ENCODE measurements at places on chromosomes 16 and 17.

DNA sequence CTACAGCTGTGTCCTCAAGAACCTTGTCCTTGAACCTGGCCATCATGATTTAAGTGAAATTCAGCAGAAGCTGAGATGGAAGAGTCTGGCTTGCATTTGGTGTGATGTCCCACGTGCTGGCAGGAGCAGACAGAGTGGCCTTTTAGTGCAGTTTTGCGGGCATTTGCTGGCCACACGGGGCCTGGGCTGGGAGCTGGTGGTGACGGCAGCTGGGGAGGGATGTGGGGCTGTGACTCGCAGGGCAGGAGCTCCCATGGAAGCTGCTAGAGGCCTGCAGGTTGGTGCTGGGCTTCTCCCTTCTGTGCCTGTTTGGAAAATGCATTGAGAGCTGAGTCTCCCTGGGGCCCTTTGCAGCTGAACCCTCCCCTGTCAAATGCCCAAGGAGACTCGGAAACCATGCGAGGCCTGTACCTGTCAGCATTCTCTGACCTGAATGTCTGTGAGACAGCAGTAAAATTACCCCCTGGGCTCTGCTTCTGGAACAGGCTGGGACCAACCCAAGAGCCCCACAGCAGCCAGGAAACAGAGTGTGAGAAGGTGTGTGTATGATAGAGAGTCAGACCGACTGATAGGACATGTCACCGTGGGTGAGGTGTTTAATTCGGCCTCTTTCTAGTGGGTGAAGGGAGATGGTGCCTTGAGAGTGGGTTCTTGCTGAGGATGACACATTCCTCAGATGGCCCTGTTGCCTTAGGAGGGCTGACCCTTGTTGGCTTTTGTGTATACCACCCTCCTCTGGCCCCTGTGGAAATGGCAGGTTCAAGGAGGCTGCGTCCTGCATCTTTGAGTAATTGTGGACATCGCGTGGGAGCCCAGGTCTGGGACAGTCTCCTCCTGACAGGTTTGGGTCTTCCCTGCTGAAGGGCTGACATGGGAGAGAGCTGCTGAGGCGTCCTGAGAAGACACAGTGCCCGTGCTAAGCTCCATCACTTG is 145.5 kb downstream of the MSI2 start:
- no peak overlapping the region for H3K4me3 ChIP-seq
- DNase-seq, result peak; percentile 68
- H3K27ac ChIP-seq, result no peak overlapping the region
- H3K4me1 ChIP-seq, result peaks cover 3% of the 10 kb centered on the region
- H3K27me3 ChIP-seq, result no peaks in the 10 kb centered on the region

GRCh38 chr17:48730240-48730550 is 1.6 kb upstream of the HOXB13 start:
- peaks cover 99% of the 10 kb centered on the region for H3K27me3 ChIP-seq
- DNase-seq, result no peak
- H3K36me3 ChIP-seq, result no peaks in the 10 kb centered on the region
- no peaks in the 10 kb centered on the region for H3K4me1 ChIP-seq
- H3K27ac ChIP-seq, result no peak overlapping the region

- no peak overlapping the region for H3K4me3 ChIP-seq
- H3K27me3 ChIP-seq, result no peaks in the 10 kb centered on the region
- H3K36me3 ChIP-seq, result no peaks in the 10 kb centered on the region
- H3K27ac ChIP-seq, result no peak overlapping the region
- no peaks in the 10 kb centered on the region for H3K4me1 ChIP-seq
Measured at GRCh38 chr16:20938426-20938825, 37.9 kb downstream of the LYRM1 start.

- no peaks in the 10 kb centered on the region for H3K4me1 ChIP-seq
- no peak overlapping the region for H3K4me3 ChIP-seq
- H3K27me3 ChIP-seq, result no peaks in the 10 kb centered on the region
- H3K27ac ChIP-seq, result no peak overlapping the region
Measured at GRCh38 chr17:77254951-77255825, 114.4 kb downstream of the SEC14L1 start.

DNA sequence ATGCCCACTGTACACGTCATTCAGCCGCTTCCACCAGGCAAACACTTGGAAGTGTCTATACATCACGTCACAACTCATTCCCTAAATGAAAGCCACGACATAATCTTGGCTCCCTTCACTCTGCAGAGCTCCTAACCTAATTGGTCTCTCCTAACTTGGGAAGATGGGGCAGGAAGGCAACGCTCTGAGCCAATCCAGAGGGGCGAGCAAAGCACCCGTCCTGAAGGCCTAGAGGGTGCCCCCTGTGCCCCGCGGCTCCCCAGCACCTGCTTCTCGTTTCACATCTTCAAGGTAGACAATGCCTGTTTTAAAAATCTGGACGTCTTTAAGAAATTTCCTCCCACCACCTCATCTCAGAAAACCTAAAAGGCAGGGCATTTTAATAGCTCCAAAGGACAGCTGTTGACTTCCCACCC is 1.0 kb downstream of the CSNK2A2 start:
- no peak for DNase-seq
- no peaks in the 10 kb centered on the region for H3K4me1 ChIP-seq
- H3K27ac ChIP-seq, result no peak overlapping the region
- peak overlapping the region; percentile 87 for H3K4me3 ChIP-seq

GRCh38 chr17:81120149-81120484 is 45.2 kb upstream of the PVALEF start:
- DNase-seq, result no peak
- H3K27me3 ChIP-seq, result no peaks in the 10 kb centered on the region
- H3K27ac ChIP-seq, result no peak overlapping the region
- no peak overlapping the region for H3K4me3 ChIP-seq
- H3K36me3 ChIP-seq, result no peaks in the 10 kb centered on the region

- peaks cover 10% of the 10 kb centered on the region for H3K4me1 ChIP-seq
- no peak for DNase-seq
Measured at GRCh38 chr16:82629441-82630027, 2.8 kb downstream of the CDH13 start.

- no peak overlapping the region for H3K4me3 ChIP-seq
- peaks cover 3% of the 10 kb centered on the region for H3K4me1 ChIP-seq
- H3K27ac ChIP-seq, result no peak overlapping the region
- no peaks in the 10 kb centered on the region for H3K36me3 ChIP-seq
Measured at GRCh38 chr17:21278450-21279197, 5.9 kb upstream of the MAP2K3 start.

- no peak overlapping the region for H3K4me3 ChIP-seq
- H3K27me3 ChIP-seq, result no peaks in the 10 kb centered on the region
- H3K4me1 ChIP-seq, result no peaks in the 10 kb centered on the region
- no peaks in the 10 kb centered on the region for H3K36me3 ChIP-seq
- H3K27ac ChIP-seq, result no peak overlapping the region
- DNase-seq, result peak; percentile 94
Measured at GRCh38 chr17:81328978-81329926, 34.1 kb upstream of the SLC38A10 start.

- no peak for DNase-seq
- peak overlapping the region; percentile 89 for H3K4me3 ChIP-seq
- no peak overlapping the region for H3K27ac ChIP-seq
- H3K4me1 ChIP-seq, result no peaks in the 10 kb centered on the region
- peaks cover 31% of the 10 kb centered on the region for H3K36me3 ChIP-seq
Measured at GRCh38 chr17:55420067-55420775, 1.4 kb downstream of the MMD start.

DNA sequence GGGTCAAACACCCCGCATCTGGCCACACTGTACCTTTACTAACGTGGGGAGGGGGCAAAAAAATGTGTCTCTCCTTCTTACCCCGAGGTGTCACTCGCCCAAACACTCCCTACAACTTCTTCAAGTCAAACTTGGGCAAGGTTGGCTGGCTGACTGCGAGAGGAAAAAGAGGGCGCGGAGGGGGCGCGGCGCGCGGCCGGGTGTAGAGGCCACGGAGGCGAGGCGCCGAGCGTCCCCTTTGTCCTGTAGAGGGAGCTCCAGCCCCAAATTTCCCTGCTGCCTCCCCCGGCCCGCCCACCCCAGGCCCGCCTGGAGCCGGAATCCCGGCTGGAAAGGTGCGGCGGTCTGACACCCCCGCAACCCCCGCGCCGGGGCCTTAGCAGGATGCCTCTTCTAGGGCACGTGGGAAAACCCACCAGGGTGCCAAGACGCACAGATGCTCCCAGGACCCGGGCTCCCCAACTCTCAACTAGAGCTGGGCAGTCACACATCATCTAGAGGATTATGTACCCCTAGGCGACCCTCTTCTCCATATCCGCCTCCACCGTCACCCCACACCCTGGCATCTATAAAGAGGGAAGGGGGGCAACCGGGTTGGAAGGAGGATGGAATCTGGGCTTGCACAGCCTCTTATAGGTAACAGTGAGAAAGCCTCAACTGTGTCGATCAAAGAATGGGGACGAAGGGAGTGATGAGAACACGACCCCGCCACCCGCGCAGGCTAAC is 4.2 kb downstream of the IRX3 start:
- peak; percentile 63 for DNase-seq
- H3K27me3 ChIP-seq, result peaks cover 53% of the 10 kb centered on the region
- H3K4me1 ChIP-seq, result no peaks in the 10 kb centered on the region
- peak overlapping the region; percentile 81 for H3K4me3 ChIP-seq
- no peaks in the 10 kb centered on the region for H3K36me3 ChIP-seq

DNA sequence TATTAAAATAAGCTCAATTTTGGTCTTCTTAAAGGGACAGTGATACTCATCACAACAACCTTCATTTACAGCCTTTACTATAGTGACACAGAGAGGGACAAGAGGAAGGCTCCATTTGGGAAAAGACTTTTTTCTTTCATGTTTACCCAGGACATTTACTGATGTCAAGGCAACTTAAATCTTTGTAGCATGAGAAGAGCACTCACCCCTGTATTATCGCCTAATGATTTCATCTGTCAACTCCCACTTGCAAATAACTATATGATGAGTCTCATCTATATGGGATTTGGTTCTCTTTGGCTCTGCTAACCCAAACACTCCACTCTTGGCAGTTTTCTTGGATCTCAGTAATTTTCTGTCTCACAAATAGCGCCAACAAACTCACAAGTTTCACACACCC is 24.1 kb downstream of the BLMH start:
- no peaks in the 10 kb centered on the region for H3K4me1 ChIP-seq
- H3K36me3 ChIP-seq, result peaks cover 45% of the 10 kb centered on the region
- H3K4me3 ChIP-seq, result no peak overlapping the region
- H3K27ac ChIP-seq, result no peak overlapping the region

DNA sequence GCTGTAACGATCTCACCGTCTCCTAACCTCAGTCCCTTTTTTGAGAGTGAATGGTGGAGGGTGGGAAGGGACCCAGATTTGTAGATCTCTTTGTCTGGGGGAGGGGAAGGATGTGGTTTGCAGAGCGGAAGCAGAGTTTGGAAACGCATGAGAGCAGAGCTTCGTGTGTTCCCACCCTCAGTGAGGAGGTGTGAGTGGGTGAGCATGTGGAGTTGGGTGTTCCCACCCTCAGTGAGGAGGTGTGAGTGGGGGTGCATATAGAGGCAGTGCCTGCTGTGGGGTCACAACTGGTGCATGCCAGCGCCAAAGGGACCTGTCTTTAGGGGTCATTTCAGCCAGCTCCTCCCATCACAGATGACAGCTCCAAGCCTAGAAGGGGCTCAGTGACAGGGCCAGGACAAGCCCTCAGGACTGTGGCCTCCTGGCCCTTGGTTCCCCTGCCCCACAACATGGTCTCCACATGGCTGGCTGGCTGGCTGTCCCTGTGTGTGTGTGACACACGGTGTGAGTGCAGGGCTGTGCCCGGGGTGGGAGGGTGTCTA is 1.8 kb upstream of the CISD3 start:
- no peak for DNase-seq
- H3K4me1 ChIP-seq, result peaks cover 2% of the 10 kb centered on the region
- H3K36me3 ChIP-seq, result no peaks in the 10 kb centered on the region
- H3K27ac ChIP-seq, result no peak overlapping the region
- H3K27me3 ChIP-seq, result peaks cover 5% of the 10 kb centered on the region

DNA sequence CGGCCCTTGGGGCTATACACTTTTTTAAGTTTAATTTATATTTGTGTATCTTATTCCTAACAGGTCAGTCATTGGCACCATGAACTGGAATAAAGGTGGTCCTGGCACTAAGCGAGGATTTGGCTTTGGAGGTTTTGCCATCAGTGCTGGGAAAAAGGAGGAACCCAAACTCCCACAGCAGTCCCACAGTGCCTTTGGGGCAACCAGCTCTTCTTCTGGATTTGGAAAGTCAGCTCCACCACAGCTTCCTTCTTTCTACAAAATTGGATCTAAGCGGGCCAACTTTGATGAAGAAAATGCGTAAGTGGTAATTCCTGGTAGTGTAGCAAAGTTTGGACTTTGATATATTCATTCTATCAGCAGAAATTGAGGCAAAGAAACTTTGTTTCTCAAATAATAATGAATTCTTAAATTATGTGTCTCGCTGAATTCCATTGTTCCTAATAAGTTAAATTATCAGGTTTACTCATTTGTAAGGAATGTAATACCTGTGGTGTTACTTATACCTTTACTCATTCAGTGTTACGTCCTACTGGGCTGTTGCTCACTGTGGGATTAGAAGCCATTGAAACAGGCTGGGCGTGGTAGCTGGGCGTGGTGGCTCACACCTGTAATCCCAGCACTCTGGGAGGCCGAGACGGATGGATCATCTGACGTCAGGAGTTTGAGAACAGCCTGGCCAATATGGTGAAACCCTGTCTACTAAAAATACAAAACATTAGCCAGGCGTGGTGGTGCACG is 13.2 kb downstream of the DDX42 start:
- no peaks in the 10 kb centered on the region for H3K27me3 ChIP-seq
- no peak overlapping the region for H3K27ac ChIP-seq
- H3K36me3 ChIP-seq, result peaks cover 10% of the 10 kb centered on the region
- no peaks in the 10 kb centered on the region for H3K4me1 ChIP-seq

DNA sequence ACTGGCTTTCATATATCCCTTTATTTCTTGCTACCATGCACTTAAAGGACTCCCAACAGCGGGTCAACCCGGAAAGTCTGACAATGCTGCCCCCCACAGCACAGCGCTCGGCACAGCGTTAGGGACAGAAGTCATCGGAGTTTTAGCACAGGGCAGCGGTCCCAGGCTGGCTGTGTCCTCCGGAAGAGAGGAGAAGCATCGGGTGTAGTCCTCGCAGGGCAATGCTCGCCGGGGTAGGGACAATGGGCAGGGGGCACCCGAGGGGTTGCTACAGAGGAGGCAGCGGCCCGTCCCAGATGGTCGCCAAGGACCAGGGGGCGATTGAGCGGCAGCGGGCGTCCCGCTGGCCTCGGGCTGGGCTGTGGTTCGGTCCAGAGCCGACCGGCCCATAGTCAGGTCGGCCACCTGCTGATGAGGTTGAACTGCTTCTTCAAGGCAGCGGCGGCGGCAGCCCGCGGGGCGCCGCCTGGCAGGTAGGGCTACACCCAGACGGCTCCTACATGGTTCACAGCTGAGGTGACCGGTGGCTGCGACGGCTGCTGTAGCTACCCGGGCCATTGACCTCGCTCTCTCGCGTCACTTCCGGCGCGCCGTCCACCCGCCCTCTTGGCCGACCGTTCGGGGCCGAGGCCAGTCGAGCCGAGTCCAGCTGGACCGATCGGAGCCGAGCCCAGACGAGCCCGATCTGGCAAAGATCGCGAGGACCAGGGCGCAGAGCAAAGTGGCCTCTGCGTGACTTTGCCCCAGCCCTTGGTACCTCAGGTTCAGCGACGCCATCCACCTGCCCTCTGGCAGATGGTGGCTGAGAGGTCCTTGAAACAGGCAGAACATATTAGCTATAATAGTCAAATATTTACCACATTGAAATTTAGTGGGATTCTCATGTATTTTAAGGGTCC is 4.7 kb upstream of the LCMT1 start:
- no peaks in the 10 kb centered on the region for H3K36me3 ChIP-seq
- no peak overlapping the region for H3K27ac ChIP-seq
- no peaks in the 10 kb centered on the region for H3K27me3 ChIP-seq
- DNase-seq, result peak; percentile 96
- peaks cover 2% of the 10 kb centered on the region for H3K4me1 ChIP-seq
